Transverse colon (tissue), 4 donors: ENCODE measurements at places on chromosomes 12 and 14. TPM values are rescaled to one million over a fixed set of nuclear protein-coding genes. Genes with fewer than 3 reads are reported as not detected.

DNA sequence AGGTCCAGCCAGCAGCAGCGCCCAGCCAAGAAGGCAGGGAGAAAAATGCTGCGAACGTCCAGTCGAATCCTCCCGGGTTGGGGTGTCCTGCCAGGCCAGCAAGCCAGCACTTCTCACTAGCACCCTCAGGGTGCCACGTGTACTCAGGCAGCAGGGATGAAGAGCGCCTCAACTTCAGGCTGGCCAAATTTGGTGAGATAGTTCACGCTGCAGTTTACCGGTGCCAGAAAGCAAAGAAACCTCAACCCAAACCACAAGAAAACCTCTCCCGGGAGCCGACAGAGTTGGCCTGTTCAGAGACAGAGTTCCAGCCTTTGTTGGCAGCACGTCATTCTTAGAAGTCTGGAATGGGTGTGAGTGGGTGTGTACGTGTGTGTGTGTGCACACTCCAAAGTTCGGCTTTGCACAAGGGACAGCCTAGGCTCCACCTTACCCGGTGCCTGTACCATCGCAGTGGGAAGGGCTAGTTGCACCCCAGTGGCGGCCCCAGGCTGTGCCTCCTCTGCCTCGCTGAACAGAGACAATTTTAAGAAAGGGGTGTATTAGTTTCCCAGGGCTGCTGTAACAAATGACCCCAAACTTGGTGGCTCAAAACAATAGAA lies 42.1 kb downstream of the ELK3 start:
- no peaks in the 10 kb centered on the region for H3K27me3 ChIP-seq
- peak; percentile 25 for DNase-seq
- H3K4me1 ChIP-seq = peaks cover 78% of the 10 kb centered on the region
- H3K27ac ChIP-seq = peak overlapping the region; percentile 88

DNA sequence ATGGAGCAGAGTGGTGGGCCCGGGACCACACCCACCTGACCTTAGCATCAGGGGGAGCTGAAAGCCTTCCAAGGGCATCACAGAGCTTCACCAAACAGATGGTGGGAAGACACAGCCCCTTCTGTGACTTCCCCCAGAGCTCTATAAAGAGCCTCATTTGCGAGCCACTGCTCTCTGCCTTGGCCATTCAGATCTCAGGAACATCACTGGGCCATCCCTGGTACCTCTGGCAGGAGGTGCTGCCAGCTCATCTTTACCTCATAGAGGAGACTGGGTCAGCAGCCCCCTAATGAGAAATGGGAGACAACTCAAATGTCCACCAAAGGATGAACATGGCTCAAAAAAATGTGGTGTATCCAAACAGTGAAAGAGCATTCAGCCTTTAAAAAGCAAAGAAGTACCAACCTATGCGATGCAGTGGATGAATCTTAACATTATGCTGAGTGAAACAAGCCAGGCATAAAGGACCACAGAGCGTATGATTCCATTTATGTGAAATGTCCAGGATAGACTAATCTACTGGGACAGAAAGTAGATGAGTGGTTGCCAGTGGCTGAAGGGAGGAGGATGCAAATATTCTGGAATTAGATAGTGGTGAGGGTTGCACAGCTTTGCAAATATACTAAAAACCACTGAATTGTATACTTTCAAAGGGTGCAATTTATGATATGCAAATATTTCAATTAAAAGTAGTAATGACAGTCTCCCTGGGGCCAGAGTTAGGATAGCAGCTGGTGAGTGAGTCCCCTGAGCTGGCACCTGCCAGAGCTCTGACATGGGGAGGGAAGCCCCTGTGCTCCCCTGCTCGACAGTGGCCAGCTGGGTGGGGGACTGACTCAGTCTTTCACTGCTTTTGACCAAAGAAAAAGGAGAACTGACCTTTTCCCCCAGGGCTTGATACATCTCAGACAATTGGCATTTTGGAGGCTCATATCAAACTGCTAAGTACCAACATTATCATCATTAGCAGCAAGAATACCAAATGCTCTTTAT lies 116.6 kb downstream of the GCH1 start:
- no peak for DNase-seq
- H3K27me3 ChIP-seq = no peaks in the 10 kb centered on the region
- no peak overlapping the region for H3K27ac ChIP-seq
- peaks cover 3% of the 10 kb centered on the region for H3K4me1 ChIP-seq
- H3K36me3 ChIP-seq = no peaks in the 10 kb centered on the region
- no peak overlapping the region for H3K4me3 ChIP-seq

GRCh38 chr12:41936333-41936732 lies 208.3 kb downstream of the GXYLT1 start:
- H3K27ac ChIP-seq = no peak overlapping the region
- no peaks in the 10 kb centered on the region for H3K27me3 ChIP-seq
- H3K36me3 ChIP-seq = no peaks in the 10 kb centered on the region
- H3K4me1 ChIP-seq = peaks cover 10% of the 10 kb centered on the region

GRCh38 chr12:19428246-19428645 lies 11.0 kb upstream of the AEBP2 start:
- DNase-seq = no peak
- no peaks in the 10 kb centered on the region for H3K4me1 ChIP-seq
- H3K4me3 ChIP-seq = no peak overlapping the region
- H3K27me3 ChIP-seq = no peaks in the 10 kb centered on the region
- H3K36me3 ChIP-seq = no peaks in the 10 kb centered on the region

The SMOC1 gene
- total RNA-seq = 0.82 TPM

DNA sequence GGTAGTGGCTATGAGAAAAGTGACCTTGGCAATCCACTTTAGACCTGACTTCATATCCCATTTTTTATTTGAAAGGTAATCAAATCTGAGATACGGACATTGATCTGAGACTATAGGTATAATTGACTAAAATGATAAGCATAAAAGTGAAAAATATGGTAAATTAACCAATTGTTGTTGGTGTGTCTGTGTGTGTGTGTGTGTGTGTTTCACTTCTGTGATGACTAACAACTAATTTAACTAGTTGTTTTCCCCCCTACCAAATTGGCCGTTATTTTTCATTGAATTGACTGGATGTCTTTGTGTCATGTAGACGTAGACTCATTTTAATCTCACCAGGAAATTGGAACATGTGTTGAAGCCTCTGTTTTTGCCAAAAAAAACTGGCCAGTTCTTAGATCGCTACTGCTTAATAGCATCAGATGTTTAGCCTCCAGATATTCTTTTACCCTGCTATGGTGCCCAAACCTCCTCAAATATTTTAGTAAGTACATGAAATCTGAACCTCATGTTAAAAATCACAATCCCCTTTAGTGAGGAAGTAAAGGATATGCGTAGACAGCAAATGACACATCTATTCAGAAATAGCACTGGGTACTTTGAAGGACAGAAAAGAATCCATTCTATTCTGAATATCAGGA lies 395.0 kb downstream of the EGLN3 start:
- H3K4me3 ChIP-seq = no peak overlapping the region
- H3K27ac ChIP-seq = no peak overlapping the region
- no peaks in the 10 kb centered on the region for H3K27me3 ChIP-seq
- H3K4me1 ChIP-seq = no peaks in the 10 kb centered on the region
- no peaks in the 10 kb centered on the region for H3K36me3 ChIP-seq

DNA sequence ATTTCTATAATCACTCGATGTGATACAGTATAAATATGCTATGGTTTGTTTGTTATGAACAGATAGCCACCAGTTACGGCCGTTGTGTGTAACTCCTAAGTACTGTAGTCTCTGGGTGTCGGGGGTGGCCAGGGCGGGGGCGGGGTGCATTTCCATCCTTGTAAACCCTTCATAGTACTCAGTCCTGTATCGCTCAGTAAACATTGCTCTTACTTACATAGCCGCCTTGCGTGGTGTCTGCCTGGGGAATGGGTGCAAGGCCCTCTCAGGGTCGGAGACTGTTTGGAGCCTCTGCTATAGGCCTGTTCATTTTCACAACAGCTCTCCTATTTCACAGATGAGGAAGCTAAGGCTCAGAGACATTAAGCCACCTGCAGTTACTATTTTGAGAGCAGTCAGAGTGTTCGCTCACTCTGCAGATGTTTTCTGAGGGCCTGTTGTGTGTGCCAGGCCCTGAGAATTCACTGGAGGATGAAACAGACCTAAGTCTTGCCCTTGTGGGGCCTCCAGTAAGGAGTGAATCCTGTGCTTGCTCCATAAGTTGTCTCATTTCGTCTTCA lies 42.5 kb downstream of the JDP2 start:
- no peaks in the 10 kb centered on the region for H3K27me3 ChIP-seq
- peak; percentile 52 for DNase-seq
- peaks cover 19% of the 10 kb centered on the region for H3K4me1 ChIP-seq
- H3K36me3 ChIP-seq = peaks cover 5% of the 10 kb centered on the region
- no peak overlapping the region for H3K4me3 ChIP-seq

GRCh38 chr12:52235001-52235764 lies 2.1 kb downstream of the KRT7 start:
- no peak overlapping the region for H3K27ac ChIP-seq
- no peak for DNase-seq
- H3K27me3 ChIP-seq = peaks cover 21% of the 10 kb centered on the region

GRCh38 chr12:117333331-117333881 lies 28.0 kb downstream of the NOS1 start:
- DNase-seq = no peak
- H3K4me1 ChIP-seq = no peaks in the 10 kb centered on the region
- H3K27me3 ChIP-seq = peaks cover 33% of the 10 kb centered on the region

- no peaks in the 10 kb centered on the region for H3K27me3 ChIP-seq
- no peak overlapping the region for H3K4me3 ChIP-seq
- H3K4me1 ChIP-seq = no peaks in the 10 kb centered on the region
- H3K36me3 ChIP-seq = no peaks in the 10 kb centered on the region
Observed at GRCh38 chr12:19201661-19202060, 72.1 kb downstream of the PLEKHA5 start.

The KRT73 gene
- not detected for total RNA-seq

The KRT76 gene
- total RNA-seq = not detected

The SLC16A7 gene
- total RNA-seq = 29.9 TPM

- H3K4me1 ChIP-seq = no peaks in the 10 kb centered on the region
- no peaks in the 10 kb centered on the region for H3K27me3 ChIP-seq
- DNase-seq = no peak
- H3K27ac ChIP-seq = no peak overlapping the region
Observed at GRCh38 chr14:101184104-101184455, 280.6 kb upstream of the RTL1 start.

The SRRM4 gene
- not detected for total RNA-seq

- no peaks in the 10 kb centered on the region for H3K27me3 ChIP-seq
- H3K27ac ChIP-seq = no peak overlapping the region
- DNase-seq = no peak
- peaks cover 98% of the 10 kb centered on the region for H3K4me1 ChIP-seq
- H3K4me3 ChIP-seq = no peak overlapping the region
Observed at GRCh38 chr12:49748800-49749199, 7.4 kb downstream of the TMBIM6 start.

DNA sequence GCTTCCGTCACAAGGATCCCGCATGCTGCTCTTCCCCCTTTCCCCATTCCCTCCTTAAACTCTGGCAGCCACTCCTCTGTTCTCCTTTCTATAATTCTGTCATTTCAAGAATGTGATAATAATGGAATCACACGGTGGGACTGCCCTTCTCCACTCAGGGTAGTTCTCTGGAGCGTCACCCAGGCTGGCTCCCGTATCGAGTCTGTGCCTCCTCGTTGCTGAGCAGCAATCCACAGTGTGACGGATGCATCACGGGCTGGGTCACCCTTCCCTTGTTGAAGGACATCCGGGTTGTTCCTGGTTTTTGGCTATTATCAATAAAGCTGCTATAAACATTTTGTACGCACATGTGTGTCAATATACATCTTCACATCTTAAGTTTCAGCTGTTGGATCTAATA lies 5.7 kb upstream of the SYNE3 start:
- H3K4me3 ChIP-seq = no peak overlapping the region
- H3K4me1 ChIP-seq = peaks cover 22% of the 10 kb centered on the region
- no peak for DNase-seq
- no peaks in the 10 kb centered on the region for H3K27me3 ChIP-seq
- H3K27ac ChIP-seq = no peak overlapping the region

DNA sequence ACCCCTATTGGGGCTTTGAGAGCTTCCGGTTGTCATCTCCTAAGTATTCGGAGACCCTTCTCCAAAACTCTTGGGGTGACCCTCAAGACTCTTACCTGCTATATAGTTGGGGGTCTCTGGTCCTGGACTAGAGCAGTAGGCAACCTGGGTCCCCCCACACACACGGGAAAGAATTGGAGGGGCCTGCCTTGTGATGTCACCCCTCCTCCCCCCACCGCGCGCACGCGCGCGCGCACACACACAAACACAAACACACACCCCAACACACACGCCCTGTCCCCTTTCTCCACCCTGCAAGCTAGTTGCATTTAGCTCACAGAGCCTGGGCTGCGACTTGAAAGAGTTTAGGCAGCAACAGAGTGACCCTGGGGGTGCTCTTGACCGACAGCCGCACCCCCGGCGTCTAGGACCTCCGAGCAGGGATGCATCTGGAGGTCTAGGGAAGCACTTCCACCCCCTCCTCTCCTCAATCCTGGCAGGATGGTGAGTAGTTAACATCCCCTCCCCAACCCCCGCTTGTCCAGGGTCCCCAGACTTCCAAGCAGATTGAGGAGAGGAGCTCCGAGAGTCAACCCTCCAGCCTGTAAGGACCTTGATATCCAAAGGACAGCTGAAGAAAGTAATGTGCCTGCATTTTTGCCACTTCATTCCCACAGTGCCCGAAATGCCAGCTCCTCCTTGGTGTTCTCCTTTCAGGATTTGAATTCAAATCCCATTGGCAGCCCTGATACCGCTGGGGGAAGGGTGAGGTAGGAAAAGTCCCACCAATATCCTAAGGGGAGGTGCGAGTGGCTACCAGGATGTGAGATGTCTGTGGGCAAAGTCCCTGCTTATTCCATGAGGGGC lies 1.4 kb upstream of the DNAJC14 start:
- H3K27ac ChIP-seq = peak overlapping the region; percentile 95
- H3K4me1 ChIP-seq = peaks cover 38% of the 10 kb centered on the region
- peak overlapping the region; percentile 62 for H3K4me3 ChIP-seq
- H3K36me3 ChIP-seq = no peaks in the 10 kb centered on the region

DNA sequence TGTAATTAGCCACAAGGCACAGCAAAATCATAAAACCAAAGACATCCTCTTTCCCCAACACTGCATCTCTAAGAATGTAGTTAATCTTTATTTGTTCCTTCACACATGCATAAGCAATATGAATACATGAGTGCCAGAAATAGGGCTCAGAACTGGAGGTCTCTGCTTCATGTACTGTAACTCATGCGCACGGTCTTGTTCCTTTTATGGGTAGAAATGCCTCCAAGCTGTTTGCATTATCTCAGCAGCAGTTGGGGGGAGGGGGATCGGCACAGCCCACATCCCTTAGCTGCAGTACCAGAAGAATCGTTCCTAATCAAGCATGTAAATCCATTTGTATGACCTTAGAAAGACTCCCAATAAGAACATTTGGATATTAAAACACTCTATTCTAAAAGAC lies 20.0 kb downstream of the RHOJ start:
- DNase-seq = no peak
- no peaks in the 10 kb centered on the region for H3K27me3 ChIP-seq
- no peak overlapping the region for H3K27ac ChIP-seq
- H3K36me3 ChIP-seq = no peaks in the 10 kb centered on the region
- H3K4me1 ChIP-seq = no peaks in the 10 kb centered on the region
